ENCODE measurements at places on chromosomes 13 and 19. TPM values are rescaled to one million over a fixed set of nuclear protein-coding genes. Genes with fewer than 3 reads are reported as not detected.
A peak's percentile ranks its signal among the peaks of the same experiment; 100 is the strongest.

ZNF835 gene
- total RNA-seq: 0.43 TPM

DHRS12 gene
- total RNA-seq: 3.9 TPM

SIAH3 gene
- total RNA-seq: not detected

POU2F2 gene
- total RNA-seq: 72.0 TPM

IGSF23 gene
- not detected for total RNA-seq

LGI4 gene
- total RNA-seq: 0.07 TPM

CAPN12 gene
- 3.5 TPM for total RNA-seq

ONECUT3 gene
- total RNA-seq: not detected

ACER1 gene
- not detected for total RNA-seq

ZNF726 gene
- total RNA-seq: 16.3 TPM

DNA sequence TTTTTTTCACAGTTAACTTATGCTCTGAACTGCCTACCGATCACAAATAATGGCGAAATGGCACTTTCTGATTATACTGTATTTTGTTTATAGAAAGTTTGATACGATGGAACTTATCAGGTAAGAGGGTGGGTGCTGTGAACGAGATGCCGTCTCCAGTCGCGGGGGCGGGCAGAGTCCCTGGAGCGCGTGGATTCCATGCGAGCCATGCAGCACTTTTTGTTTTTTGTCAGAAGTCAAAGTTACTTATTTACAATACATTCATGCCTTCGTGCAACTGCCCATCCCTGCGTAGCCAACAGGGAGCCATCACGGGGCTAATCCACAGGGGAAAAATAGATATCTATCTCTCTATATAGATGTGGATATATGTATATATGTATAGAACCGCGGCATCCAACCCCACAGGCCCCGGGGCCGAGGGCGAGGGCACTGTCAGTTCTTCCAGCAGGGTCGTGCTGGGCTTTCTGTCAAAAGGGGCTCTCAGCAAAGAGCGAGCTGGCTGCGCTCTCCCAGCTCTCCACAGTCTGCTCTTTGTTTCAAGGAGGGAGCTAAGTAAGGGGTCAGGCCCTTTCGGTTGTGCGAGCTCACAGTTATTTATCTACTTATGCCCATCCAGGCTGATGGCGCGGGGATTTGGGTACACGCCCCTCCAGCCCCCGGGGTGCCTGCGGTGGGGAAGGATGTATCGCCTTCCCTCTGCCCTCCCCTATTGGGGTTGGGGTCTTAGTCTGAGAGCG lies 3.4 kb downstream of the SLITRK1 start:
- DNase-seq: no peak

DNA sequence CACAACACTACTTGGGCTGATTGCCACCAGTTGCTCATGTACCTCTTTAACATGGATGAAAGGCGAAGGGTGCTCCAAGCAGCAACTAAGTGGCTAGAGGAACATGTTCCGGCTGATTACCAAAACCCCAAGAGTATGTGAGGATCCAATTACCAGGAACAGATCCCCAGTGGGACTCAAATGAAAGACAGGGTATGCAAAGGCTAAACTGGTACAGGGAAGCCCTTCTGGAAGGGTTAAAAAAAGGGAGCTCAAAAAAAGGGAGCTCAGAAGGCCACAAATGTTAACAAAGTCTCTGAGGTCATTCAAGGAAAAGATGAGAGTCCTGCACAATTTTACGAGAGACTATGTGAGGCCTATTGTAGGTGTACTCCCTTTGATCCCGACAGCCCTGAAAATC lies 604.7 kb downstream of the UQCRFS1 start:
- no peak for DNase-seq

GRCh38 chr19:48635966-48636858 lies 967 bp downstream of the DBP start:
- peak; percentile 78 for DNase-seq

DNA sequence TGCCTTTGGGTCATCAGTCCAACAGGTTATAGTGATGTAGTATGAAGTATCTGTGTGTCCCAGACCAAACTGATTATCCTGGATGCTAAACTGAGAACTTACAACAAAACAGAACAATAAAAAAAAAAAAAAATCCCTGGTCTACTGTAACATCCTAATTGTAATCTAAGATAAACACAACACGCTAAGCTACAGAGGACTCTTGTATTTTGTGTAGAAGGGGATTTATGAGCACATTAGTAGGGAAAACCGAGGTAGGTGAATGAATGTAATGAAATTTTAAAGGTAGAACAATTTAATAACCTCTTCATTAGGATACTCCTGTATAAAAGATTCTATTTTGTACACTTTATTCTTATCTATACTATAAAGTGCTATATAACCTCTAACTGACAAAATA lies 424.1 kb downstream of the NDFIP2 start:
- no peak for DNase-seq

DNA sequence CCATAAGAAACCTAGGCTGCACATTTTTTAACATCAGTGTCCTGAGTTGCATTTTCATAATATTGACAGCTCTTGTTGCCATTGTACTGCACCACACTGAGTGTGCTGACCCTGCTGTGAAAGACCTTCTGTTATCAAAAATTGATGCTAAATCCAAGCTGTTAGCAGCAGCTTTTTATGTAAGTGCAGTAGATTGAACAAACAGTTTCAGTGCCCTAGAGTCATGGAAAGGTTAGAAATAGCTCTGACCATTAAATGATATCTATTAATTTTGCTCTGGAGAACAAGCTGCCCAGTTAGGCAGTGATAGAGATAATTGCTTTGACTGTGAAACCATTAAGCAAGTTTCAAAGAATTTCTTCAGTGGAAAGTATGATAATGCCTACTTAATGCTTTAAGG lies 1289.2 kb upstream of the PCDH20 start:
- DNase-seq: no peak

GRCh38 chr13:42149136-42149535 lies 100.7 kb downstream of the DGKH start:
- no peak for DNase-seq

DNA sequence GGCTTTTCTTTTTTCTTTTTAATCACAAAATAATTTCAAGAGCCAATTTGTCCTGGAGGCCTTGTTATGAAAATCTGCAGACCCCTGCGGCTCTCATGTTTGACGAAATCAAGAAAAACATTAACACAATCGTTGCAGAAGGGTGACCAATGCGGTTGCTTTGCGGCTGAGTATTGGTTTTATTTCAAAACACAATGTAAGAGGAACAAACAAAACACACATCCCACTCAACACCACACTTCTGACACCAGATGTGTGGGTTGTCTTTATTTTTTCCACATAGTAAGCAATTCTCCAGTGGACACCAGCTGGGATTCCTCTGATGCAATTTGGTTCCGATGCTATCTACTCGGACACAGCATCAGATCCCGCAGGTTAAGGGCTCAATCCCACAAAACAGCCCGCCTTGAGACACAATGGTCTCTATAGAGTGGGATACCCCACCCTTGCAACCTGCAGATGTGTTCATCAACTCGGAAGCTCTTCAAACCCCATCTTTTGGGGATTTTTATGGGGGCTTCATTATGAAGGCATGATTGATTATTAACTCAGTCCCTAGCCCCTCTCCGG lies 21.9 kb upstream of the CCDC124 start:
- DNase-seq: no peak

DNA sequence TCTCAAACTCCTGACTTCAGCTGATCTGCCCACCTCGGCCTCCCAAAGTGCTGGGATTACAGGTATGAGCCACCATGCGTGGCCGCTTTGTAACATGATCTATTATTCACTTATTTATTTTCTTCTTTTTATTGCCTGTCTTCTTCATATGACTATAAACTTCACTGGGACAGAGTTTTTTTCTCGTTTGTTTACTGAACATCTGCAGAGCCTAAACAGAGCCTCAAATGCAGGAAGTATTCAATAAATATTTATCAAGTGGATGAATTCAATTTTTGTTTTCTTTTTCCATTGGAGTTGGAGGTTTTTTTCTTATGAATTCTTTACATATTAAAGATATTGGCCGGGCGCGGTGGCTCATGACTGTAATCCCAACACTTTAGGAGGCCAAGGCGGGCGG lies 54.7 kb downstream of the SKA3 start:
- DNase-seq: no peak

DNA sequence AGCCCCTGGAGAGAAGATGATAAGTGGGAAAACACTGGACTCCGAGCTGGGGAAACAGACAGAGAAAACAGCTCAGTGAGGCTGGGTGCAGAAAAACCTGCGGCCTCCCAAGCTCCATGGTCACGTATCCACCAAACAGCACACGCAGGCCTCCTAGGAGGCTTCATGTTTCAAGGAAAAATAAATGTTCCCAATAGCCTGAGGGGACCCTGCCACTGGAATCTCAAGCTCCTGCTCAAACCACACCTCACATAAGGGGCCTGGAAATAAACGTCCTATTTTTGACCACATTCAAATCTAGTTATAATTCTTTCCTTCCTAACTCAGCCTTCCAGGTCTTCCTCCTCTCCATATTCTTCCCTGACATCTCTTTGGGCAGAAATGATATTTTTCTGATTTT lies 225.7 kb downstream of the ABCC4 start:
- DNase-seq: no peak

DNA sequence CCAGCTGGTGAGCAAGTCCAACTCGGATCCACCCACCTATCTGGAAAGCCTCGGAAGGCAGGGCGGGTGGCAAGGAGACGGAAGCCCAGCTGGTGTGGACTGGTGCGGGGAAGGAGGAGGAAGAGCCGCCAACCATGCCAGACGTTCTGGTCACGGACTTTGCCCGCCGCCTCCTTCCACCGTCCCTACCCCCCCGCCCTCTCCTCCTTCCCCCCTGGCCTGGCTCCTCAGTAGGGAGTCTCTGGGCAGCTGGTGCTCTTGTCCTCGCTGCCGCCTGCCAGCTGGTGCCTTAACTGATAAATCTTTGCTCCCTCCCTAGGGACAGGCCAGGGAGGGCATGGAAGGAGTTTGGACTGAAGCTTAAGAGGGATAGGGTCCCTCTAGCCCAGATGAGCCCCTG lies 4.8 kb downstream of the SYNGR4 start:
- DNase-seq: no peak

DNA sequence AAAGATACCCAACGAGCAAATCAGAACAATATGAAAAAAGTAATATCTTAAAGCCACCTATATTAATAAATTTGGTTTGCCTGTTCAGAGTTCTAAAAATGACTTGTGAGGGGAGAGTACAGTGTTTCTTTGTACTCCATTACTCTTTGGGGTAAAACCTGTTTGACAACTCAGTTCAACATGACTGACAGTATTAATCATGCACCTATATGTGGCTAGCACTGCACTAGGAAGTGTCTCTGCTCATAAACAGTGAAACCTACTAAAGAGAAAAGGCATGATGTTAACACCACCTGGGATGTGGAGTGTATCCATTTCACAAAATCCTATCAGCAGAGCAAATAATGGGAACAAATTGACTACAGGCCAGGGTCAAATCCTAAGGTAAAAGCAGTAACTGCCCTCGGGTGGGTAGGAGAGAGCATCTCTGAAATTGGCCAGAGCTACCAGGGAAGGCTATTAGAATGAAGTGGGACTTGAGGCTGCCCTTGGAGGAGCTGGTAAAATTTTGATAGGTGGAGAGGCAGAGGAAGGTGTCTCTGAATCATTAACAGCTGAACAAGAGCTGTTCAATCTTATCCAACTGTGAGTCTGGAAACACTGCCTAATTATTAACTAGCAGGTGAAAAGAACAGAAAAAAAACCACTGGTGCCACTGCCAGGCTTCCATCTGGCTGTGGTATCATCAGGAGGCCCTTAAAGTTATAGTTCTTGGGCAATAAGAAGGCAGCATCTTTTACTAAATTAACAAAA lies 365.1 kb downstream of the DNAJC15 start:
- DNase-seq: no peak

DNA sequence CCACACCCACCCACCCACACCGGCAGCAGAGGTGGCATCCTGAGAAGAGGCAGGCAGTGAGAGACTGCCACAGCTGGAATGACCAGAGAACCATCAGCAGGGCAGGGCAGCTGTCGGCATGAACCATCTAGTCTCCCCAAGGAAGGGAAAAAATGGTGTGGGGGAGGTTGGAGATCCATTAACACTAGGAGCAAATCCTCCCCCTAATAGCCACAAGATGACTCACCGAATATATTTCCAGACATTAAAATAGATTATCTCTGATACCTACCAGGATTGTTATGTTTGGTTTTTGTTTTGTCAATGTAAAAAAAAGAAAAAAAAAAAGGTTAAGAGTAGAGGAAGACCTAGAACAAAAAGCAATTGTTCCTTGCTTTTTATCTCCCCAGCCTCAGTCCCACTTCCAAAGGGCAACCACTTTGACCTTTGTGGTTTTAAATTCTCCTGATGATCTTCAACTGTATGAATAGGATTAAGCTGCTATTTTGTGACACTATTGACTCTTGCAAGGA lies 34.2 kb downstream of the THSD1 start:
- no peak for DNase-seq

DNA sequence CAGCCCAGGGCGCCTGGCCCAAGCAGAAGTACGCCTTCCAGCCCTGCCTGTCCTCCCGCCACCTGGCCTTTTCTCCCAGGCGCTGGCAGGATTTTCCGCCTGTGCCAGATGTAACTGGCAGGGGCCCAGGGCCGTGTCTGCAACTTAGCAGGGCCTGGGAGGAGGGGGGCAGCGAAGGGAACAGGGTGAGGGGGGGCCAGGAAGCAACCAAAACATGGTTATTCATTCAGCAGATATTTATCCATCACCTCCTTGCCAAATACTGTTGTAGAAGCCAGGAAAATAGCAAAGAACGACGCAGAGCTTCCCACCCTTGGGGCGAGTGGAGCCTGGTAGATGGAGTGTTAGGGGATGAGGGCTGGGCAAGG lies 5.6 kb downstream of the TLE6 start:
- no peak for DNase-seq

DNA sequence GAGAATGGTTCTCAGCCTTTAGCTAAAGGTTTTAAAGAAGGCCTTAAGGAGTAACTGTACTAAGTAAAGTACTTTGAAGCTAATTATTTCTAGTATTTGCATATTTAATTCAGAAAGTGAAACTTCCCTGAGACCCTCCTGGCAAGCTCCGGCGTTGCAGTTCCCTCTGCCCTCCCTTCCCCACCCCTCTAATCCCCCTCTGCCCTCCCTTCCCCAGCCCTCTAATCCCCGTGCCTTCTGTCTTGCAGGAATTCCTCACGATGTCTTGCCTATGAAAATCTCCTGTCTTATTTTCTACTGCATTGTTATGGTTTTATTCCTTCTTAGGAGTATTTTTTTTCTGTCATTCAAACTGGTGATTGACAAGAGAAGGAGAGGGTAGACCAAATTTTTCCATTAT lies 236.9 kb downstream of the COL4A1 start:
- no peak for DNase-seq

DNA sequence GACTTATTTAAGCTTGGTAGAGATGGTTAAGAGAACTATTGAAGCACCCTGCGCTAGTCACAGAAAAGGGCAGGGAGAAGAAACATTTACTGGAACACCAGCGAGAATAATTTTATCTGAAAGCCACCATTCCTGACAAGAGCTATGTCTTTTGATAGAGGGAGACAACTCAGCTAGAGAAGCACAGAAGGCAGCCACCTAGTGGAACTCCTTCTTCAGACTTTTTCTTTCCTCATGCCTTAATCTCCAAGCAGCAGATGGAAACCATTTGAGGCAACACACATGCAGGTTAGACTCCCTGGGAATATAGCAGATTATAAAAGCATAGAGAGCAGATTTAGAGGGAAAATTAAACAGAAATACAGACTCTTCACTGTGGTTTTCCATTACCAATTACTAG lies 813.4 kb downstream of the SLITRK6 start:
- no peak for DNase-seq
